ENCODE measurements at places on chromosomes 6 and 20.
A peak's percentile ranks its signal among the peaks of the same experiment; 100 is the strongest.

GRCh38 chr20:63520934-63521601 is 503 bp downstream of the PPDPF start:
- peak; percentile 73 for DNase-seq

DNA sequence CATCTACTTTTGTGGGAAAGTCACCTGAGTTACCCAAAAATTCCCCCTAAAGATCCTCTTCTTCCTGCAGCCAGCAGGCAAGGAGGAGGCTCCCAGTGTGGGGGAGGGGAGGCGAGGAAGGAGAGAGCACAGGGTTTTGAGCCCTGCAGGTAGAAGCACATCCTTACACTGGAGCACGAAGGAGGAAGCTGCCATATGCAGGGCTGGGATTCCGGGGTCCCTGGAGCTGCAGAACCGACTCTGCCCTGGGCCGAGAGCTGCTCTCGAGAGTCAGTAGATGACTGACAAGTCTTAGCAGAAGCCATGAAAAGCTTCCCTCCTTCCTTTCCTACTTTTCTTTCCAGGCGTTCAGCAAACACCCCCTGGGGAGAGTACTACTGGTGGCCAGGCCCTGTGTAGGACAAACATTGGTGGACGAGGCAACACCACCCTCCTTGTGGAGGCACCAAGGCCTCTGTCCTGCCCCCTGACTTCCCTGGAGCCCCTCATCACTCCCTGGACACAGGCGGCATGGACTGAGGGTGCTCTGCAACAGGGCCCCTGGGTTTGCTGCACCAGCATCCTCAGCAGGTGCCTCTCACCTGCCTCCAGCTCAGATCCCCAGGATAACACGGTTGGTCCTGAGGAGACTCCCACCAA is 211.7 kb upstream of the CST7 start:
- DNase-seq = no peak

DNA sequence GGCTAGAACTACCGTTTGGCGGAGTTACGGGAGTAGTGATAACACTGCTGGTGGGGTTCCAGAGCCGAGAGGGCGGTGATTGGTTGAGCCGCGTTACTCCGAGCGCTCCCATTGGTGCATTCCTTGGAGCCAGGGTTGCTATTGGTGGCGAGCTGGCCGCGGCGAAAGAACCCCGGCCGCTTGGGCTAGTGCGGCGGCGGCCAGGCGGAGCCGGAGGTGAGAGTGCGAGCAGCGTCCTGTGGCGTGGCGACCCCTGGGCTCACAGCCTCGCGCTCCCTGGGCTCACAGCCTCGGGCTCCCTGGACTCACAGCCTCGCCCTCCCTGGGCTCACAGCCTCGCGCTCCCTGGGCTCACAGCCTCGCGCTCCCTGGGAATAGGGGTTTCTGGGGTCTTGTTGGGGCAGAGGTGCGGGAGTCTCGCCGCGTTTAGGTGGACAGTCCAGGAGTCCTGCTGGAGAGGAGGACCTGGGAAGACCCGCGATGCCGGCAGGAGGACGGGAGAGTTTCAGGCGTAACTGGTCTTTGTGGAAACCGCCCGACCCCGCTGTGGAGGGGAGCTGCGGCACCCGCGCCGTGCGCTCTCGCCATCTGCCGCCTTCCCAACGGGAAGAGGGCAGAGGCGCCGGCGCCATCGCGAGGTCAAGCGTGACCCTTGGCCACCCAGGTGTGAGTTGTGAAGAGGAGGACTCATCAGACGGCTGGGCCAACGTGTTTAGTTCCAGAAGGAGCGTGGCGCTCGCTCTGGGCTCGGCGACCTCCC is 12.2 kb downstream of the PRDM13 start:
- DNase-seq = no peak

- no peak for DNase-seq
Measured at GRCh38 chr6:80647156-80647555, 540.7 kb downstream of the BCKDHB start.

DNA sequence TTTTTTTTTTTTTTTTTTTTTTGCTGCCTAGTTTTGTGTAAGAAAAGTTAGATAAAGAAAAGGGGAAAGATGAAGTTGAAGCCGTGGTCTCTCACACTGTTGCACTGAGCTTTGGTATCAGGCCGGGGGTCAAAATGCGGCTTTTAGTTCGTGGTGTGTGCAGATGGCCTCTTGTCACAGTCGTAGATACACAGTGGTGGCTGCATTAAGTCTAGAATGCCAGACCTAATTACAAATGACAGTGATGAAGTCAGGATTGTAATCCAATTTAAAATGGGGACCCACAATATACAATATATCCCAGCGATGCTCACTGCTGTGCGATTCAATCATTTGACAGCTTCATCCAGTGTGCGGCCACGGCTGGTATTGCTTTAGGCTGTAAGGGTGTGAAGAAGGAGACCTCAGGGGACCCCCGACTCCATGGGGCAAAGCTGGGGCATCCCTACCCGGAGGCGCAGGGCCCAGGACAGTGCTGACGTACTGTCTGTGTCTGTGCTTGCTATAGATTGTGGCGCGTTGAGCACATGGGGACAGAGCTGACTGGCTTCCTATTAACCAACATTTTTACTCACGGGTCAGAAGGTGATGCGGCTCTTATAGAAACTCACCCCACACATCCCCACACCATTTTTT is 210.0 kb upstream of the SOX4 start:
- no peak for DNase-seq

DNA sequence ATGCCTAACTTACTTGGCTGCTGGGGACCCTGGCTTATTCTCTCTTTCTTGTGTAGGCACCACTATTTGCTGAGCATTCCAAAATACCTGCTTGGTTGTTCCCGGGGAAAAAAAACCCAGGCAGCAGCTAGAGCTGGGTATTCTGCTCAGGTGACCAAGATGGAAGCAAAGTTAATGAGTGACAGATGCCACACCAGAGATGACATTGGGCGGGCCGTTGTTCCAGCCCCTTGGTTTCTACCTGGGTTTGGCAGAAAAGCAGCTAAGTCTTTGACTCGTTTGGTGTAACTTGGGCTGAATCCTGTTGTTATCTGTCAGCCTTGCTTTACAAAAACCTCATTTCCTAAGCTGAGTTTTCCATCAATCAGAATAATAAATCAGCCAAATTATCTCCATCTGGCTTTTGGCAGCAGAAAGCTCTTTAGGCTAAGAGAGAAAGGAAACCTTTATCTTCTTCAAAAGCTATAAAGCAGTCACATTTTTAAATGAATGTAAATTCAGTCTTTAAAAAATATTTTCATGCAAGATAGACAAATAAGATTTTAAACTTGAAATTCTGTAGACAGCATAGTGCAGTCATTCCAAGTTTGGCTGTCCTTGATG is 202.0 kb upstream of the GMDS start:
- DNase-seq = no peak

GRCh38 chr20:49501917-49502316 is 19.4 kb upstream of the KCNB1 start:
- no peak for DNase-seq

- no peak for DNase-seq
Measured at GRCh38 chr6:151862461-151862860, 55.0 kb downstream of the ESR1 start.

DNA sequence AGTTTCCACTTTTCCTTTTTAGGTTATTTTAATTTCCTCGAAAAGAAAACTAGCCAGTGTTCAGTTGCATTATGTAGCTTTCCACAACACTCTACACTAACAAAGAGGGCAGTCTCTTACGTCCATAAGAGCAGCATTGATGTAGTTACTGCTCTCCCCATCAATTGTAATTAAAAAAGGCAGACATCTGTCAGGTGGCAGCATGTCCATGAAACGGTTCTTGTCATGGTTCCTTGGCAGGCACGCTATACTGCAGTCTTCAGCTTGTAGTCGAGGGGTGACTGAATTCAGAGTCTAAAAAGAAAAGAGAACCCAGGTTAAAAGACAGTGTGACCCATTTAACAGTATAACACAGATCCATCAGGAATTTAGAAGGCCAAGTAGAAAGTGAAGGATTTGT is 80.1 kb upstream of the THEMIS start:
- DNase-seq = no peak

- no peak for DNase-seq
Measured at GRCh38 chr20:19590382-19590781, 167.7 kb upstream of the RIN2 start.

- DNase-seq = no peak
Measured at GRCh38 chr6:112571488-112572270, 224.5 kb downstream of the RFPL4B start.

DNA sequence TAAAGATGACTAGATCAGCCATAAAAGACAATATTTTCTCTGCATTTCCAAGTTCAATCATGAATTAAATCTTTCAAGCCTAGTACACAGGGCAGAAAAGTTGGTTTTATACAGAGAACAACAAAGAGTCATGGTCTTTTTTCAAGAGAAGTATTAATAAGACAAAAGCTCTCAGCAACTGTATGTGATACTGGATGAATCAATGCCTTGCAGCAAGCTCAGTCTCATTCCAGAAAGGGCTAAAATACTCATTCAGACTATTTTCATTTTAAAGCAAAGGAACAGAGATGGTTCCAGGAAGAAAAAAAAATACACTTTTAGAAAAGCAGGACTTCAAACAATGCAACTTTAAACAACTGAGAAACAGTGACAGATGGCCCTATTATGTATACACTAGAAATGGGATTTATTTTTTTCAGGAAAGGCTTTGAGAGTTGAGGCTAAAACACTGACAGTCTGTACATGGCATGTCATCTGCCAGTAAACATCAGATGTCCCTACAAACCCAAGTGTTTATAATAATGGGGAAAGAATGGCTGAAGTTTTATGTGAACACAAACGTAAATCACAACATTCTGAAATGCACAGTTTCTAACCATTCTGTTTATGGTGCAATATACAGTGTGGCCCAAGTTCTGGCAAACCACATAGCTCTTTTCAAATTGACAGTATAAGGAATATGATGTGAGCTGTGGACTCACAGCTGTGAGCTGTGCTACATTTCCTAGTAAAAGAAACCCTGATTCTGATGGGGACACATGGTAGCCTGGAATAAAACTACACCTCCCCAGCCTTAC is 114.3 kb upstream of the DST start:
- DNase-seq = no peak

DNA sequence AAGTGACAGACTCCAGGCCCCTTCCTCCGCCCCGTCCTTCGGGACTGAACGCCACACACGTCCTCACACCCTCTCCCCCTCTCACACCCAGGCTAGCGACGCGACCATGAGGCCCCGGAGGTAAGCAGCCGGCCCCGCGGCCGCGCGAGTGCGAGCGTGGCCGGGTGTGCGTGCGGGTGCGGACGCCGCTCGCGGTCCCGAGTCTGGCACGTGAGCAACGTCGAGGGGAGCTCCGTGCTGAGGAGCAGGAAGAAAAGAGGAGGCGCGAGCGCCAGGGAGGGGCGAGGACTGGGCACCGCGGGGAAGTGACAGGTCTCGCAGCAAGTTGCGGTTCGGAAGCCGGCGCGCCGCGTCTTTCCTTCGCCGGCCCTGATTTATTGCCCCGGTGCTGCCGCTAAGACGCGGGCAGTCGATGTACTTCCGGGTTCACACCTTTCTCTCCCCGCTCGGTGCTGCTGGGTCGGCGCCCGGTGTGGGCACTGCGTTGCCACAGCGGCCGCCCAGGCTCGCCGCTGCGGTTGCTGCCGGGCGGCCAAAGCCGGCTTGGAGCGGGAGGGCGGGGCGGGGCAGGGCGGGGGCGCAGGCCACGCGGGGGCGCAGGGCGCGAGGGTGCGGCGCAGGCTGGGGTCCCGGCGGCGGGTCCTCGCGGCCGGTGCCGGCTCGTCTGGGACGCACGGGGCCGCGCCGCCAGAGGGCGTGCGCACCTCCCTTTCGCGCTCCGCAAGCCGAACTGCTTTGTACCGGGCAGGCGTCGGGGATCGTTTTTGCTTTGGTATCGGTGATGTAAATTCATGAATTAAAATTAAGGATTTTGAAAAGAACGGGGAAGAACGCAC is 15.8 kb upstream of the LIN28B start:
- no peak for DNase-seq

- no peak for DNase-seq
Measured at GRCh38 chr6:137882225-137882961, 15.3 kb downstream of the TNFAIP3 start.

GRCh38 chr20:10453241-10453640 is 18.1 kb downstream of the SLX4IP start:
- DNase-seq = no peak

- no peak for DNase-seq
Measured at GRCh38 chr6:87012035-87012434, 74.7 kb downstream of the HTR1E start.

- no peak for DNase-seq
Measured at GRCh38 chr6:47207261-47207660, 102.4 kb downstream of the TNFRSF21 start.

DNA sequence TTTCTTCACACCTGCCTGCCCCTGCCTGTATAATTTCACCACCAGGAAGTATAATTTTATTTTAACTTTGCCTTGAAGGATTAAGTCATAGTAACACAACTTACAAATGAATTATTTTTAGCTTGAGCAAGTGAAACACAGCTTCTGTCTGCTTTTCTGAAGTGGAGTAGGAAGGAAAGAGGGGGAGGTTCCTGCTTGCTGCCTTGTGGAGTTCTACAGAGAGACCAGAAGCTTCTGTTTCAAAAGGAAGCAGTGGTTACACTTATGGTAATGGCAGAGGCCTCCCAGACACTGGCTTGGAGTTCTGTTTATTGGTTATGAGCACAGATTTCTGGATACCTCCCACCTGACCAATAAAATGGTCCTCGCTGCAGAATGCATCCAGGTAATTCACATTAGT is 159.6 kb downstream of the TMEM200A start:
- no peak for DNase-seq

GRCh38 chr20:36461600-36462439 is 79.5 kb upstream of the MYL9 start:
- DNase-seq = no peak

DNA sequence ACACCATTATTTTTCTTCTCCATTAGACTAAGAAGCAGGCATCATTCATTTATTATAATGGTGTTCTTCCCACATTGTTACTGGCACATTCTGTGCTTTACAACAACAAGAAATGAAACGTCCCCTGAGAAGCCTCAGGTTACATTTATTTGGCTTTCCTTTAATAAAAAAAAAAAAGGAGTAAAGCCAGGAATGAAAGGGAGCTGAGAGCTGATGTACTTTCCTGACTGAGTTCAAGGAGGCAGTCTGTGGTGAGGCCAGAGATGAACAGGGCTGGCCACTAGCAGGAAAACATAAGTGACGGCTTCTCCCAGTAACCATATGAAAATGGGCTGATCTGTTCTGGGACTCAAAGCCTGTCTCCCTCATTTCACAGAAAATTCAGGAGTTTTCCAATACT is 742.1 kb downstream of the MAFB start:
- no peak for DNase-seq

DNA sequence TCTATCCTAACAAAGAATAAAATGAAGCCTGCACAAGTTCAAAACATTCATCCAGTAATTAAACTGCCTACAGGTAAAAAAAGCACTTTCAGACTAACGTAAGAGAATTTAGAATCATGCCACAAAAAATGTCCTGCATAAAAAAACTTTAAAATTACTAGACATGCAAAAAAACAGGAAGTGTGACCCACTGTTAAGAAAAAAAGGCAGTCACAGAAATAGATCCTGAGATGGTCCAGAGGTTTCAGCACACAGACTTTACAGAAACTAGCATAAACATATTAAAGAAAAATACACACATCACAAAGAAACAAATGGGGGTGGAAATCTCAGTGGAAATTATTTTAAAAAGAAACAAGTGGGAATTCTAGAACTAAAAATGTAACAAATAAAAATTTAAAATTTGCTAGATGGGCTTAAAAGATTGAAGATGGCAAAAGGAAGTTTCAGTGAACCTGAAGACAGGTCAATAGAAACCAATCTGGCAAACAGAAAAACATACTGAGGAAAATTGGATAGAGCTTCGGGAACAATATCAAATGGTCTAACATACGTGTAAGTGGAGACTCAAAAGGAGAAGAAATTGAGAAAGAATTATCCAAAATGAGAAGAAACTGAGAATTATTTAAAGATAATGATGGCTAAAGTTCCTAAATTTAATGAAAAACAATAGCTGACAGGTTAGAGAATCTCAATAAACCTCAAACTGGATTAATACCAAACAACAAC is 3.4 kb upstream of the ZNF133 start:
- DNase-seq = no peak

All from memory B cell (primary cell).